Midbrain (tissue), 1 donor: ENCODE measurements at places on chromosomes 13 and 19.

DNA sequence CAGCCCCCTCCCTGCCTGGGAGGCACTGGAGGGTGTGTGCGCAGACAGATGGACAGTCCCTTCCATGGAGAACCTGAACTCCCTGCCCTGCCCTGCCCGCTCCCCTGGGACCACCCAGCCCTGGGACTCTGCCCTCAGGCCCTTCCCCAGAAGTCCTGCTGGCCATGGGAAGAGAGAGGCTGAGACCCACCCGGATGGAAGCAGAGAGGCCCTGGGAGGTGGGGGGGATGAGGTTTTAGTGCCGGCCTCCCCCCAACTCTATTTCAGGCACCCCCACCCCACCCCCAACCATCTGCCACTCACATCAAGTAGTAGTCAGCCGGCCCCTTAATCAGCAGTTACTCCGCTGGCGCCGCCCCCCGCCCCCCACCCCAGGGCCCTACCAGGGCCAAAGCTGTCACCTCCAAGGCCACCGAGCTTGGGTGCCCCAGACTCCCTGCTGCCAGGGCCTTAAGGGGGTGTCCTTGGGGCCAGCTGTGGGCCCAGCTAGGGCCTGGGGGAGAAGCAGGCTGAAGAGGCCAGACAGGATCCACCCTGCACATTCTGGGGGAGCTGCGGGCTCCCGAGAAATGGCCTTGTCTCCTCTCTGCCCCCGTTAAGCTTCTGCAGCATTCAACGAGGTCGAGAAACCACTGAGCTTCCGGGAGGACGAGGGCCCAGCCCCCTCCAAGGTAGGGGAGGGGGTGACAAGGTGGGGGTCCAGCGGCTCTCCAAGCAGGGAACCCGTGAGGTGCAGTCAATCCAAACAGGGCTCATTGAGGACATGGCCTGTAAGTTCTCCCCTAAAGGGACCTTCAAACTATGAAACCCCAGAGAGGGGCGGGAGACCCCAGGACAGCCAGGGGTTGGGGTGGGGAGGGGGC, 17.4 kb downstream of the NMRK2 start:
- DNase-seq: no peak

GRCh38 chr13:110228936-110229904, 77.7 kb downstream of the COL4A1 start:
- no peak for DNase-seq

DNA sequence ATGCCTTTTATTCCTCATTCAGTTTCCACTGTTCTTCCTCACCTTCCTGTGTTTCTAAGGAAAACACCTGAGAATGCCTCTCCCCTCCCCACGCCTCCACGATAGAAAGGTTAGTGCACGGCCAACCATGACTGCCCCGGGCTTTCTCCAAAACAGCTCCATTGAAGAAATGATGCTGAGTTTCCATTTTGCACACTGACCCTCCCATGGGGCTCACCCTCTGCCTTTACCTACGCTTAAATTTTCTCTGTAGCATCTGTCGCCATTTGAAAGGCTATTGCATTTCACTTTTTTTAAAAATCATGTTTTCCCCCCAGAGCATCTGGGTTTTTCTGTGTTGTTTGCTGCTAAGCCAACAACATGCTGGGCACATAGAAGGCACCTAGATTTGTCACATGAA, 48.2 kb downstream of the ABCC4 start:
- DNase-seq: no peak

DNA sequence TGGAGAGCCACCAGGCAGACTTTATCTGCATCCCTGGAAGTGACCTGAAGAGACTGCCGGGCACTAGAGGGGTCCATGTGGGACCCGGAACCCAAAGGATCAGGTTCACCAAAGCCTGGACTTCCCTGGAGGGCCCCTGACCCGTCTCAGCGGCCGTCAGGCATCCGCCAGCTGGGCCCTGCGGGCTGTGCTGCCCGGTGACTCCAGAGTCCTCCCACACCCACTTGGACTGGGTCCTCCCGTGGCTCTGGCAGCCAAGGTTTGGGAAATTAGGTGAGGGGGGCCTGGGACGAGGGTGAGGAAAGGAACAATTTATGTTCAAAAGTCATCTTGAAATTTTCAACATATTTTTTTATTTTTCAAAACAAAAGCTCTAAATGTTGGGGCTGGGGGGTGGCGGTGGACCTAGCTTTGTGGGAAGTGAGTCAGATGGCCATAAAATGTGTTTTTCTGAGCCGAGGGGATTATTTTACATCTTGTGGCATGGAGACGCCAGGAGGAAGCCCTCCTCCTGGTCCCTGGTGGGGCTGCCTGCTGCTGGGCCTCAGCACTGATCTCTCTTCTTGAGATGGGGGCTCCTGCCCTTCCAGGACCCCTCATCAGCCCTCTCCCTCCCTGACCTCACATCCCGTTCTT, 20.2 kb downstream of the CEBPA start:
- DNase-seq: no peak

GRCh38 chr13:106449096-106449495, 86.4 kb downstream of the EFNB2 start:
- DNase-seq: no peak

DNA sequence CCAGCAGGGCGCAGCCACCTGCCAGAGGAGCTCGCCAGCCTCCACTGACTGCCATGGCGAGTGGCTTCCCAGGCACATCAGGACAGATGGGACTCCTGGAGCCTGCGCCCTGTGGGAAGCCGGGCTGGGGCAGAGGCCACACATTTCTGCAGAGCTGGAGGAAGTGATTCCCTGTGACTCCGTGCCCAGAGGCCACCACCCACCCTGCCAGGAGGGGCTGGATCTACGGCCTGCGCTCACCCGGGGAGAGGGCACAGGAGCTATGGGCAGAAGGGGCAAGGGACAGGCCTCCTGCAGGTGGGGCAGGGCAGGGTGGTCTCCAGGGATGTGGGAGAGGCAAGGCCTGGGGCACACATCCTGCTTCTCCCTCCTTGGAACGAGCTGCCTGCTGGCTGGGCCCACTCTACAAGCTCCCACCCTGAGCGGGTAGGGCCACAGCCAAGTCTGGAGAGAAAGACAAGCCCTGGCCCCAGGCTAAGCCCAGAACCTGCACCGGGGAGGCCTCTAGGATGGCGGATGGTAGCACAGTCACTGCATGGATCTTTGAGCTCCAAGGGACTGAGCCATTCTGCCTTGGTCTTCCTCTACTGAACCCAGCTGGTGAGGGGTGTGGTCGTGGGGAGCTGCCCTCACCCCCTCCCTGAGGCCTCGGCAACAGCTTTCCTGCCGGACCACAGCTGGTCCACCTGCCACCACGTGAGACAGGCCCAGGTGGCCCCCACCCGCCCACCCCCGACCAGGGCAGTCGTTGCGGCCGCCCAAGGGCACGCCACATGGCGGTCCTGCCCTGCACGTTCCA, 40.6 kb downstream of the CEBPG start:
- no peak for DNase-seq

- no peak for DNase-seq
Observed at GRCh38 chr13:27496536-27497273, 46.3 kb upstream of the MTIF3 start.

- no peak for DNase-seq
Observed at GRCh38 chr13:23018143-23018542, 162.6 kb upstream of the SGCG start.

DNA sequence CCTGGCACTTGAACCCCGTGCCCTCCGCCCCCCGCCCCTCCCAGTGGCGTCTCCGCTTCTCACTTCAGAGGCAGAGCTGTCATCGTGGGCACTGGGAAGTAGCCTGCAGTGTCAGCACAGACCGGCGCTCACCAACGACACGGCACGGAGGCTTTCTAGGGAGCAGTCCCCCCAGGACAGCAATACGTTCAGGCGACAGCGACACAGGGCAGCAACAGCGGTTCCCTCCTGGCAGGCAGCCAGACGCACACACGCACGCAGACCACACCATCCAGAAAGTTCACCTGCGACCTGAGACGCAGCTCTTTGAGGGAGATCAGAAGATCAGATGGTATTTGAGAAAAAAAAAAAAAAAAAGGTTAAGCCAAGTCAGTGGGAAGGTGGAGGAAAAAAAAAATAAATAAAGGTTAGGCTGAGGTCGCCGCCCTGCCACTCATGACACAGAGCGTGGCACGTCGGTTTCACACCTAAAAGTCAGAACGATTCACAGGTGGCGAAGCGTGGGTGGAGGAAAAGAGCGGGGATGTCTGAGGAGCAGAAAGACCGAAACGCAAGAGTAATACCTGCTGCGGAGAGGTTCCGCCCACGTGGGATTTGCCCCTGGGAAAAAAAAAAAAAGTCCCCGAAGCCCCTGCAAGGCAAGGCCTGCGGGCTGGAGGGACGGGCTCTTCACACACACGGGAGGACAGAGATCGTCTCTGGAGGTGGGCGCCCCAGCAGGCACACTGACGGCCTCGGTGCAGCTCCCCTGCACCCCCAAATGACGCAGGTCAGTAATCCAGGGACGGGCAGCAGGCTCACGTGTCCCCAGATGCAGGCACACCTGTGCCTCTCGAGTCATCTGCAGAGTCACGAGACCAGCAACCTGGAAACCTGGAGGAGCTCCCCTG, 94.5 kb downstream of the GNG7 start:
- DNase-seq: no peak

DNA sequence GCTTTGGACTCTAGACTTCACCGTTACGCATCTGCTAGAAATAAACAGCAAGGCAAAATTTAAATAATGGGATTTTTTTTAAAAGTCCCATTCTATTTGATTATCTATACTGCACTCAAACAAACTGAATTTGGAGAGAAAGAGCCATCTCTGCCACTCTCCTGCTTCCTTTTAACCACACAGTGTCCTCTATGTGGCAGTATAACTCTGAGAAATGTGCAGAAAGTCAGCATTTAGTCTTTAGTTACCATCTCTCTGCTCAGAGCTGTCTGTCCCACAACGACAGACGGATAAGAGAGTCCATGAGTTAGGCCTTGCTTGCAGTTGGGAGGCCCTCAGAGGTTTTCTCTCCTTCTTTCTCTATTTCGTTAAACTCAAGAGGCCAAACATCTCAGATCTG, 21.2 kb downstream of the CCNA1 start:
- no peak for DNase-seq

- no peak for DNase-seq
Observed at GRCh38 chr13:97944396-97945029, 9.0 kb upstream of the IPO5 start.
